ENCODE measurements at places on chromosomes 2 and 18.

DNA sequence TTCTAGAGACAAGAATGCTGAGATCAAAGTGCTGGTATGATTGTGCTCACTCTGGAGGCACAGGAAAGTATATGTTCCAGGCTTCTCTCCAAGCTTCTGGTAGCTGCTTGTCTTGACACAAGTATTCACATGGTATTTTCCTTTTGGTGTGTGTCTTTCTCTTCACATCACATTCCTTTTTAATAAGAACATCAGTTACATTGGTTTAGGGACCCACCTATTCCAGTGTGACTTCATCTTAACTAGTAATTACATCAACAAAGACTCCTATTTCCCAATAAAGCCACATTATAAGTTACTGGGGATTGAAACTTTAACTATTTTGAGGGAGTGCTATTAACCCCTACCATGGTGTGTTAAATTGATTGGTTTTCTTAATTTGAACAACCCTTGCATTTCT is 119.1 kb downstream of the FSIP2 start:
- DNase-seq, result no peak

DNA sequence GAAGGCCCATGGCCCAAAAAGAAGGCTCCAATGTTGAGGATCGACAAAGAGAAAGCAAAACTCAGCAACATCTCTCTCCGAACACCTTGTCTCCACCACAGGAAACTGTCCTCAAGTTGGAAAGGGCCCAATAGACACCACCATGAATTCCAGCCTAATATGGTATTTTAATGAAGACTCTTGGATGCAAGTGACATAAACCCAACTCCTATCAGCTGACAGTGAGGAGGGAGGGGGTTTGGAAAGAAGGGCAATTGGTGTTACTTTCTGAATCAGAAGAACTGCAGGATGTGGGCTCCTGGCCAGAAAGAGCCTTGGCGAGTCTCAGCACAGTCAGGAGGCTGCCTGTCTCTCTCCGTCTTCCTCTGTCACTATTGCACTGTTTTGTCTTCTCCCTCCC is 40.3 kb upstream of the SIGLEC15 start:
- DNase-seq, result no peak

DNA sequence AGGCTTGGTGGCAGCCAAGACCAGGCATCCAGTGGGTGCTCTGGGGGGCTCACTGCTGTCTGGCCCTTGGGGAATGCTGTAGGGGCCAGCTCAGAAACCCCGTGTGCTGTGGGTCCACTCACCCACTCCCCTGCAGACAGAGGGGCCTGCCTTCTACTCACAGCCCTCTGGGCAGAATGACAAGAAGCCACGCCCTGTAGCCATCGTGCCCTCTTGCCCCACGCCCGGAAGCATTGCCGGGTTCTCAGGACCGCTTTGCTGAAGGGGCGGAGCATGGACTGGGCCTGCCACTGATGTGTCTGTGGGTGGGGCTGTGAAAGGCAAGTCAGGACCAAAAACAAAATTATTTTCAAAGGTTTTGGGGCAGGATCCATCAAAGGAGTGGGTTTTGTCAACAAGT is 27.8 kb downstream of the GLI2 start:
- DNase-seq, result no peak

DNA sequence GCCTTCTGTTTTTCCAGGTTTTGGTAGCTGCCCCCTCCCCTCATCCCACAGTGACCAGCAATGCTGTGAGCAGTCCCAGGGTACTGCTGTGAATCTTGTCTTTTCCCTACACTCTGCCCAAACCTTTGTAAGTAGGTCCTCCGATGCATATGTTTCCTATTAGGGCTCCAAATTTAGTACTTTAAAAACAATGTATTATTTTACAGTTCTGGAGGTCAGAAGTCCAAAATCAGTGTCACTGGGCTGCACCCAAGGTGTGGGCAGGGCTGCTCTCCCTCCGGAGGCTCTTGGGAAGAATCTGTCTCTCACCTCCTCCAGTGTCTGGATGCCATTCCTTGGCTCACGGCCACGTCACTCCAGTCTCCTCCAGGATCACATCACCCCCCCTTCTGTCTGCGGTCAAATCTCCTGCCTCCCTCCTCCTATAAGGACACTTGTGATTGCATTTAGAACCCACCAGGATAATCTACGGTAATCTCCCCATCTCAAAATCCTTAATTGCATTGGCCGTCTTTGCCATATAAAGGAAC is 208.5 kb downstream of the SH3BP4 start:
- no peak for DNase-seq

DNA sequence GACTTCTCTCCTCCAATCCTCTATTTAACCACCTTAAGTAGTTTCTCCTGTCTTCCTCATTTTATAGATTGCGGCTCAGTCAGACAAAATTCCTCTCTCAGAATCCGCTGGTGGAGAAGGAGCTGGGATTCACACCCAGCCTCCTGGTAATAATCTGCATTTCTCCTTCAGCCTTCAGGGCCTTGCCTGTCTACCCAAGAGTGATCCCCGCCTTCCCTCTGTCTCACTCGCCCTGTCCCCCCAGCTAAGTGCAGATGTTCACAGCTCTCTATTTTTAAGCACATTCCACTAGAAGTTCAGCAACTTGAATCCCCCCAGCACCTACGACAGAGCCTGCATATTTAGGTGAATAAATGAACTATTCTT is 212.5 kb upstream of the HAAO start:
- no peak for DNase-seq

DNA sequence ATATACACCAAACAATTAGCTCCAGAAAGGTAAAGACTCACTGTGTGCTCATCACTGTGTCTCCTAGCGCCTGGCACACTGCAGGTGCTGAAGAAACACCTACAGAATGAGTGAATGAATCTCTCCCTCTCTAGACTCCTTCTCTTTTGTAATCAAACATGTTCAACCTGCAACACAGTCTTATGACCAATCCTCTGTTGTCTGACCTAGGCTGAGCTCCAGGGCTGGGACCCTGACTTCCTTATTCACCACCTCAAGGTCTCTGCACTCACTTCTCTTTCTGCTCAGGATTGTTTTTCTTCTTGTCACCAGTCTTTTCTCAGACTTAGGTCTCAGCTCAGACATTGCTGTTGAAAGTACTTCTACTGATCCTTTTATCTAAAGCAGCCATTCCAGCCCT is 9.8 kb downstream of the CKAP2L start:
- no peak for DNase-seq

- no peak for DNase-seq
Measured at GRCh38 chr2:44200759-44201158, 32.1 kb downstream of the PPM1B start.

GRCh38 chr2:26347286-26347865 is 787 bp upstream of the ADGRF3 start:
- no peak for DNase-seq

DNA sequence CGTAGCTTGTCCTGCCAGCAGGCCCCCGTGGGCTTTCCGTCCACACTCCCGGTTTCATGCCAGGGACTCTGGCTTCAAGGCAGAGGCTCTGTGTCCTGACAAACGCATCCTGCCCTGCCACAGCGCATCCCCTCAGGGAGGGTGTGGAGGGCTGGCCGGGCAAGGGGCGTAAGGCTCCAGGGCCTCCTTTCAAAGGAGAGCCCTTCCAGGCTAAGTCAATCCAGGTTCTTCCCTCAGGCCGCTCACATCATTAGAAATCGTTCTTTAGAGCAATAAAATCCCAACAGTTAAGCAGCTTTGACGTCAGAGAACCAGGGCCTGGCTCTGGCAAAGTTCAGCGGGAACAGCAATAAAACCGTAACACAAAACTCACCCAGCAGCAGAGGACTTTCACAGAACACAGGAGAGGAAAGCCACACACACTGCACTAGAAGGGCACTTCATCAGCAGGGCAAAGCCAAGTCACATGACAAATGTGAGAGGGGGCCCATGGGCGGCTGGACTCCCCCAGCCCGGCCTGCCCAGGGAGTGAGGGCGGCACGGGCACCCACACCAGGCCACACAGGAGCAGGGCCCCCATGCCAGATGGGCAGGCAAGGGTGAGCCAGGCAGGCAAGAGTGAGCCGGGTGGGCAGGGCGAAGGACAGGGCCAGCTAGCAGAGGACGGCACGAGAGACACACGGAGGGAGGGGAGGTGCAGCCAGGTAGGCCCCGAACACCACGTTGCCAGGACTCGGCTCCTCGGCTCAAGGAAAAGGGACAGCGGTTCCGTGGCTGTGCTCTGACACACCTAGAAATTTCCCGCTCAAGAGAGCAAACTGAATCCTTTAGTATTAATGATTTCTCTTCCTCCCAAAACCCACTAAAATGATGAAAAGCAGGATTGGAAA is 52.0 kb downstream of the HDAC4 start:
- no peak for DNase-seq

- no peak for DNase-seq
Measured at GRCh38 chr2:215929602-215930335, 83.6 kb downstream of the MREG start.

DNA sequence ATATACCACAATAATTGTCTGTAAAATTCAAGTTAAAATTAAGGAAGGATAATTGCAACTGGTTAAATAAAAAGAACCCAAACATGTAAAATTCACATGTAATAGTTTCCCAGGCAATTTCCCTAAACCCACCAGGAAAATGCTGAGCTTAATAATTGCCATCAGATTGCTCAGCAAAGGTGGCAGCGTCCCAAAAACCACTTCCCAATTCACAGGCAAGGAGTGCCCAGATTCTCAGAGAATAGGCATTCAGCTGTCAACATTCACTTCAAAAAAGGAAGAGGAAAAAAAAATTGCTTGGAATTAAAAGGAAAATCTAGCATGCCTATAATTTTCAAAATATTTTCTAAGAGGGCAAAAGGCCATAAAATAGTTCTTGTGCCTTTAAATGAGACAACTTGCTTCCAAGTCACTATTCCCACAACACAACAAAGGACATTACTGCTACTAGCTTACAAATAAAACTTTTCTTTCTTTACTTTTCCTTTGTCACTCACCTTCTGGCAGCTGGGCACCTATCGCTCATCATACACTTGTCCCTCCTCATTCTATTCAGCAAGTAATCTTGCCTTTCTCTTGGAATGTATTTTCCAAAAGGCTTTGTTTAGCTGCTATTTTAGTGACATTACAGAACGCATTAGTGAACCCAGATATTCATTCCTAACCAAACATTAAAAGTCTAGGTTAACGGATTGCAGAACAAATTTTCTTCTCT is 15.2 kb downstream of the SRBD1 start:
- DNase-seq, result no peak

DNA sequence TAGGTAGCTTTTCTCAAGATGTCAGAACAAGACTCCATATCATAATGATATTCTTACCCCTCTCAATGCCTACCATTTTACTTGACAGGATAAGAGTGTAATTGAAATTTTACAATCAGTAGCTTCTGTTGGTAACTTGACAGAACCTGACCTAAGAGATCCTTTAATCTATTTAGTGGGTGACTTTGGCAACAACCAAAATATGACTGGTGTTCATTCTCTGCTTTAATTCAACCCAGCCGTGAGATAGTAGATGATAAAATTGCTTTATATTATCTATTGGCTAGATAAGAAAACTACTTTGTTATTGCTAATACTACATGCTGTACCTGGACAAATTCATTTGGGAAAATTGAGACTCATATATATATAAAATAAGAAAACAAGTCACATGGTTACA is 770.2 kb upstream of the NXPH2 start:
- DNase-seq, result no peak

- DNase-seq, result no peak
Measured at GRCh38 chr2:176843208-176843607, 369.4 kb upstream of the HNRNPA3 start.

- DNase-seq, result no peak
Measured at GRCh38 chr2:221833966-221834365, 261.9 kb upstream of the EPHA4 start.

DNA sequence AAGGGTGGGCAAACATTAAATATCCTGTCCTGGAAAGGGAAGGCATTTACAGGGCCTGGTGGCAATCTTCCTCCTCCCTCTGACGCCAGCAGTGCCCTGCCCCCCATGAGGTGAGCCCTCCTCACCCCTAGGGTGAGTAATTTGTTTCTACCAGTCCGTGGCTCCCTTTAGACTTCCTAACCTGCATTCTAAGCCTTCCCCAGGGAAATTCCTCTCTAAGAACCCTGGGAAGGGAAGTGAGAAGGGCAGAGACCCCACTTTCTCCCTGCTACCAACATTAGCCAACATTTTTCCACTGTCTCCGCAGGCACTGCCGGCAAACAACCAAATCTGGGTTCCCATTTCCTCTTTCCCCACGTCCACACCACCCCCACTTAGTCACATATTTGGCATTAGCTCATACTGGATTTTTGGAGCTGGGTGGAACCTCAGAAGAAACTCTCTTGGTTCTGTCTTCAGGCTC is 69.3 kb downstream of the NRP2 start:
- DNase-seq, result no peak

DNA sequence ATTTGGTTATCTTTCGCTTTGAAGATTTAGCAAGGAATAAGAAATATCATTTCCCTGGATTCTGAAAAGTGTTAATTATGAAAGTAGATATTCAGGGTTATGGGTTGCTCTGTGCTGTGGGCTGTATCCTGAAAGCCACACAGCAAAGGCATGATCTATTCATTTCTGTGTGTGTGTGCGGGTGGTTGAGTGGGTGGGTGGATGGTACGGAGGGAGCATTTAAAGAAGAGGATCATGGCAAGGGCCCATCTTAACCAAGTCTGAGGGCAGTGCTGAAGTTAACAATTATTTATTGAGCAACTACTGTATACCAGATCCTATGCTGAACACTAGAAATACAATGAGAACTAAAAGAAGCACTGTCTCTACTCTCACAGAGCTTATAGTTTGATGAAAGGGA is 178.2 kb upstream of the ZEB2 start:
- no peak for DNase-seq

GRCh38 chr2:231545105-231545902 is 15.1 kb upstream of the NMUR1 start:
- DNase-seq, result no peak

- no peak for DNase-seq
Measured at GRCh38 chr2:240833724-240834285, 13.8 kb upstream of the KIF1A start.

DNA sequence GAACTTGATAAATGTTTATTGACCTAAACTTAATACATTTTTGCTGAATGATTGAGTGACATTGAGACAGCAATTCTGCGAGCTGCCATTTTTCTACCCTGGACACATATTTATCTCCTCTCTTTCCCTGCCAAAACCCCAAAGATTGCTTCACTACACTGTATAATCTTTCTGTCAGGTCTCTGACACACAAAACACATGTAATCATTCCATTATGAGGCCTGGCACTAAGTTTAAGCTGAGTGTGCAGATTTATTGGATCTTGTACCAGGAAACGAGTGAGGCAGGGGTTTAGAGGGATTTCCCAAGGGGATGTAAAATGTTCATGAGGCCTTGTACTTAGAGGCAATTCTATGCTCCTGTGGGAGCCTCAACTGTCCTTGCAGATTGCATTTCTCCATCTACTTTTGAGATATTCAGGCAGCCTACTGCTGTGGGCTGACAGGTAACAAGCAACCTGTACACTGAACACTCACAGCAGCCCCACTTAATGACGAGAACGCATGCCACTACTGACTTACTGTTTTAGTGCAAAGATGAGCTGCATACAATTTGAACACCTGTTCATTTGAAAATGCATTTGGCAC is 13.7 kb upstream of the OSR1 start:
- DNase-seq, result no peak

GRCh38 chr2:74020702-74021406 is 36.1 kb downstream of the TET3 start:
- no peak for DNase-seq

Data from neural progenitor cell (in vitro differentiated cells).